ENCODE measurements at places on chromosomes 7 and 10.

DNA sequence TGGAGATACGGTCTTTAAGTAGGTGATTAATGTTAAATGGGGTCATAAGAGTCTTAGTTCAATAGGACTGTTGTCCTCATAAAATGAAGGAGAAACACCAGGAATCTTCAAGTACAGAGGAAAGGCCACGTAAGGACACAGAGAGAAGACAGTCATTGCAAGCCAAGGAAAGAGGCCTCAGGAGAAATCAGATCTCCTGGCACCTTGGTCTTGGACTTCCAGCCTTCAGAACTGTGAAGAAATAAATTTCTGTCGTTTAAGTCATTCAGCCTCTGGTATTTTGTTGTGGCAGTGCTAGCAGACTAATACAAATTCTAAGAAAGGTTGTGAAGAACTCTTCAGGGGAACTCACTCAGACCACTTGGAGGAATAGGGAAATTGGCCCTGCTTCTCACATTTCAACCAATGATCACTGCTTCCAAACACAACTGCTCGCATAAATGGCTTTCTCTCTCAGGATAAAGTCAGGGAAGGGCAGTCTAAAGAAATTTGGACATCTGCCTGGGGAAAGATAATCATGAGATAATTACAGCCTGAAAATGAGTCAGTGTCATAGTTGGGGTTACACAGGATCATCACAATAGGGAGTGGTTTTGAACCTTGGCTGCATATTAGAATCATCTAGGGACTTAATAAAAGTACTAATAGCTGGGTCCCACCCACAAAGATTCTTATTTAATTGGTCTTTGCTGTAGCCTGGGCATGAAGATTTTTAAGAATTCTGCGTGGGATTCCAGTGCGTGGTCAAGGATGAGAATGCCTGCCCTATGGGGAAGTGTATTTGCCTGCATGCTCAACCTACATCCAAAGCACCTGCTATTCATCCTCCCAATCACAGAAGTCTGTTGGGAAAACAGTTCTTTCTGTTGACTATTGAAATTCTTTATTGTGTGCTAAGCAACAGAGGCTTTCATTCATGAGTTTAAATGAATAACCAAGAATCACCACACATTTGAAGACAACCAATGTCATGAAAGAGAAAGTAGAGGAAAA, 310.6 kb upstream of the PLXDC2 start:
- no peak for DNase-seq

DNA sequence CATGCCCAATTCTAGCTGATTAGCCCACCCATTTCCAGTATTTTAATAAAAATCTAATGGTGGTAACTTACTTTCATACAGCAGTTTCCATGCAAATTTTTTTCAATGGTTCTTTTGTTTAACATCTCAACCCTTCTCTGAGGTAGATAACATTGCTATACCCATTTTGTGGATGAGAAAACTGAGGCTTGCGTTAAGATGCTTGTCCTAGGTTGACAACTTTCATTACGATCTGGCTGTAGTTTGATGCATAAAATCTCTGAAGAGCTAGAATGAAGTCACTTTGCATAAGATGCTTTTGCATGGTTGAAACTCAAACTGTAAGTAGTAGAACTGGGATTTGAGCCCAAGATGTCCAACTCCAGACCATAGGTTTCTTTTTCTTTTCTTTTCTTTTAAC, 309.5 kb upstream of the PODXL start:
- DNase-seq: no peak

- no peak for DNase-seq
These were observed 96.3 kb downstream of the POM121L12 start for GRCh38 chr7:53131697-53132096.

DNA sequence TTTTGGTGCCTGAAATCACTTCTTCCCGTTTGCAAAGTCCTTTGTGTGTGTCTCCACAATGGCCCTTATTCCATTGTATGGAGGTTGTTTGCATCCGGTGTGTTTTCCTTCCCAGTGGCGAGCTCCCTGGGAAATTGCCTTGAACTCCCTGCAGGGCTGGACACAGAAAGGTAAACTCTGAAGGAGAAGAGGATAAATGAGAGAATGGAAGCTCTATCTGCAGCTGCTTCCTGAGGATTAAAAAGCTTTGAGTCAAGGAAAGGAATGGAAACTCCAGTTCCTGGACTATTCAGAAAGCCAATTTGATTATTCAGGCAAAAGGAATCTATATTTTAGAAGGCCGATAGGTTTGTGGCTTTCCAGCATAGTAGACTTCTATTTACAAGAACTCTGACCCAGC, 4.4 kb upstream of the GRK5 start:
- DNase-seq: no peak

GRCh38 chr7:106870983-106871410, 5.9 kb downstream of the PIK3CG start:
- no peak for DNase-seq

DNA sequence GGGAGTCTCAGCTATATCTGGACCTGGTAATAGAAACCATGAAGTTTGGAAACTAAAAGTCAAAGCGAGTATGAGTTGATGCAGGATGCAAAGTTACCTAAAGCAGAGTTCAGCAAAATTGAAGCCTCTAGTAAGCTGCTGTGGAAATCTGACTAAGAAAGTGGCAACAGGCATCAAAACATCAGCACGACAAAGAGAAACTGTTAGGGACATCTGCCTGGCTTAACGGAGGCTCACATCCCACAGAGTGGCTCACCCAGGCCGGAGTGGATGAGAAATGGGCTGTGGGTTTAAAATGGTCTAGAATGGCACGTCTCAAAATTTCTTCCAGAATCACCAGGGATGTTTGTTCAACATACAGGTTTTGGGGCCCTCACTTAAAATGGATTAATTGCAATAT, 164.1 kb upstream of the NPY start:
- no peak for DNase-seq

DNA sequence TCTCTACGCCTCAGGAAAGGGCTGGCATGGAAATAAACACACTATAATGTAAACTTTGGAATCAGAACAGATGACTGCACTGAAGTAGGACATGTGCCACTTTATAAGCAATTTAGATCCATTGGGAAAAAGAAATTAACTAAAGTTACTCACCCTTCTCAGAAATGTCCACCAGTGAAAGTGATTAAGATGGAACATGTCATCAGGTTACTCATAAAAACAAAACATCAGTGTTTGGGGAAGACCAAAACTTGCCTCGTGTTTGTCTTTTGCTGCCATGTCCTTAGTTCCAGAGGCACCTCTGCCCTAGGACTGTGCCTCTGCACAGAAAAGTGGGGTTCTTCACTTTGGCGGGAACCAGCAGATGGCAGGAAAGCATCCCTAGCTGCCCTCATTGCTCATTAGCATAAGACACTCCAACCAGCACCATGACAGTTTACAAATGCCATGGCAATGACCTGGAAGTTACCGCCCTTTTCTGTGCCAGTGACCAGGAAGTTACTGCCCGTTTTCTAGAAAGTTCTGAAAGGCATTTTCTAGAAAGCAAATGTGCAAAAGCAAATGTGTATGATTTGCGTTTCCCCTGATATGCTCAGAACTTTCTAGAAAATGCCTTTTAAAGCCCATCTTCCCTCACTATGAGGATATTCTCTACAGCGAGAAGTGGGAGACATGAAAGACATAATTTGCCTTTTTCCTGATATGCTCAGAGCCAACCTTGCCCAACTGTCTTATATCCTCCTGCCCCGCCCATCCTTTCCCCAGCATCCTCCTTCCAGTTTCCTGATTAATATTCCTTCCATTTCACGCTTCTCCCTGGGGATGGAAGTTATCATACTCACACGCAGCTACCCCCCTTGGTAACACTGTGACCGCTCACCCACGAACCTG, 258.2 kb downstream of the USP6NL start:
- no peak for DNase-seq

DNA sequence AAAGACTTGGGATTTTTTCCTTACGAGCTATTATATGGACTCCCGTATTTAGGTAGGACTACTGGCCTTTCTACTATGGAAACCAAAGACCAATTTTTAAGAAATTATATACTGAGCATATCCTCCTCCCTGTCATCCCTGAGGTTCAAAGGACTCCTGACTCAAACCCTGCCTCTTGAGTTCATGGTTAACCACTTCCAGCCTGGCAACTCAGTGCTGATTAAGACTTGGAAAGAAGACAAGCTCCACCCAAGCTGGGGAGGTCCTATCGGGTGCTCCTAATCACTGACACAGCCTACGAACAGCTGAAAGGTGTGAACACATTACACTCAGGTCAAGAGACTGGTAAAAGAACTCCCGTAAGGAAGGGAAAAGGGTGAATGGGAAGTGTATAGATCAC, 66.8 kb downstream of the LYZL2 start:
- DNase-seq: no peak

DNA sequence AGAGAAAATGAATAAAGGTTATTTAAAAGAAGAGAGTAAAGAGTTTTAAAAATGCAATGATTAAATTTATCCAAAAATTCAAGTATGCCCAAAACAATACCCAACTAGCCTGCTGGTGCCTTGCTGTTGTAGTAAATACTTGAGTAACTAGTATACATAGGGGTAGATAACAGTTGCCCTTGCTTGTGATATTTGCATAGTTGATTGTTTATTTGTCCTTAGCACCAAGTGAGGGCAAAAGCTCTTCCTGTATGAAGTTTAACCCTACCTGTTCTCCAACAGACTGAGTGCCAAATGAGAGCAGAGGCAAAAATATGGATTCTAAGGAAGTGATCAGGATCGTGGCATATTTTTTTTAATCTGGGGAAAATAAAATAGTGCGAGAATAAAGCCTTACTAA, 85.0 kb downstream of the PTN start:
- no peak for DNase-seq

GRCh38 chr7:8436965-8437364, 3.6 kb downstream of the NXPH1 start:
- no peak for DNase-seq

- DNase-seq: no peak
These were observed 279.6 kb downstream of the PTPRN2 start for GRCh38 chr7:158308001-158308400.

Data from stimulated activated CD8-positive, alpha-beta memory T cell treated with anti-CD3 and anti-CD28 coated beads, Interleukin-7, amount 100 ng/mL, for 1 hour (primary cell).